Nephron progenitor cell (in vitro differentiated cells): ENCODE measurements at places on chromosomes 1 and 21.

- DNase-seq = no peak
These were observed 1.5 kb upstream of the NEK7 start for GRCh38 chr1:198155253-198155652.

DNA sequence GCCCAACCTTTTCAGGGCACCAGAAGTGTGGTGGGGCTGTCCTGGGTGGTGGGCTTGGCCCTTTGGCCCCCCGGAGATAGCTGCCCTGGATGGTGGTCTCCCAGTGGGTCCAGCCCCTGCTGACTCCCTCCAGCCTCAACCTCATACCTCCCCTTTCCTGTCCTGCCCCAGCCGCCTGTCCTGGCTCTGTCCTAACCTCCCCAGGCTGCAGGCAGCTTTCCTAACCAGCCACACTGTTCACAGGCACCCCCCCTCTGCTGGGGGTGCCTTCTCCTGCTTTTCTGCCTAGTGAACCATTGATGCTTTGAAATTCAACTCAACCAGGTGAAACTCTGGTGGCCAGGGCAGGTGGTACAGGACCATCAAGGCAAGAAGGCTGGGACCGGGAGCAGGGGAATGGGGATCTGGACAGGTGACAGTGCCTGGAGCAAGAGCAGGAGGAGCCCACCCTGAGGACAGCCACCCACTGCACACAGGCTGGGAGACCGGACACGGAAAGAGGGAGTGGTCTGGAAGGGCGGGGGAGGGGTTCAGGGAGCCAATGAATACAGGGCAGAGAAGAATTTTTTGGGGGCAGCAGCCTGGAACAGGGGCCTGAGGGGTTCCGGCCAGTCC lies 35.9 kb downstream of the RAP1GAP start:
- DNase-seq = no peak

DNA sequence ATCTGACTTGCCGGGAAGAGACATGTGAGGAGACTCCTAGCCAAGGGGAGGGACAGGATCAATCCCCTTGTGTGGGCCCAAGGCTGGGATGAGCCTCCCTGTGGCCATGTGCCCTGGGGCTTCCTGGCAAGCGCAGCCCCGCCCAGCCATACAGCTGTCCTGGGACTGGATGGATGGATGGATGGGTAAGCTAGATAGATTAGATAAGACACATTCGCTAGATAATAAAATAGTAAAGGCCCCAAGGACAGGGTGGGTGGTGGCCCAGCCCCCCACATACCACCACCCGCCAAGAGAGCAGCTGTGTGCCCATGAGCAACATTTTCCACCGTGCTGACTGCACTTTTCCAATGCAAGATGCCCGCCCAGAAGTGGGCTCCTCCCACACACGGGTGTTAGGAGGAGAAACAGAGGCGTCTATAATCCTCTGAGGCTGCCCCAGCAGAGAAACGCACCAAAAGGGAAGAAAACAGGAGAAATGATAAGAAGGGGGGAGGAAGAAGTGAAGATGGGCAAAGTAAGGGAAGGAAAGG lies 25.1 kb downstream of the ZBTB17 start:
- DNase-seq = no peak

GRCh38 chr1:184843732-184844495 lies 89.3 kb upstream of the EDEM3 start:
- DNase-seq = no peak

DNA sequence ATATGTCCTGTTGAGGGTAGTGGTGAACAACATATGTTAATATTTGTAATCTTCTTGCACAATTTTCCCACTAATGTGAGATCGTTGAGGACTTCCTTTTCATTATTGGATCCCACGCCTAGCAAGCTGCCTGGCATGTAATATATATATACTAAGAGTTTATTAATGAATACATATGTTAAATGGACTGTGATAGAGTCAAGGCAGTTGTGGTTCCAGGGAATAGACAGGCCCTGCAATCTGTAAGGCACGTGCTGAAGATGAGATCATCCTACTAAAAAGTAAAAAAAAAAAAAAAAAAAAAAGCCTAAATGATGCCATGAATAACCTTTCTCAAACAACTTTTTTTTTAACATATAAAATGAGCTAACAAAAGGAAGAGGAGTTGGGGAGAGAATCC lies 28.9 kb downstream of the PLPPR5 start:
- no peak for DNase-seq

GRCh38 chr1:7474786-7475502 lies 296.2 kb upstream of the VAMP3 start:
- no peak for DNase-seq

- DNase-seq = no peak
These were observed 54.7 kb downstream of the B3GALT5 start for GRCh38 chr21:39667353-39667891.

- peak; percentile 19 for DNase-seq
These were observed at the start of gene PLA2G4A for GRCh38 chr1:186828611-186829454. Gene PLA2G4A (plus strand): TSS chr1:186828949. CDS start chr1:186854355, 25,406 bp downstream.

DNA sequence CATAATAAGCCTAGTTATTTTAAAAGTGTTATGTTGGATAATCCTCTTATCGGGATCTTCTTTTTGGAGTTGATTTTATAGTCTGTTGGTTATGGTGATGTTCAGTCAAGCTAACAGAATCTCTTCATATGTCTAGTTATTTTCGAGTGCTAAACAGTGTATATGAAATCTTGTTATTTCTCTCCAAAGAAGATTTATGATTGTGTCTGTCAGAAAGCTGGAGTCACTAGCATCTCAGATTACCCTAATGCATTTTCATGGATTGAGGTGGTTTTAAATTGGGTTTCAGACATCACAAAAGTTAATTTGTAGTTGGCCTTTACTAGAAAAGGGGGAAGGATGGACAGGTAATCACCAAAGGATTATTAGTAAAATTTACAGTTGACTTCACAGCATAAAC lies 13.3 kb downstream of the MAEL start:
- DNase-seq = no peak

GRCh38 chr1:180228648-180229482 lies 1.2 kb upstream of the LHX4 start:
- no peak for DNase-seq
